ENCODE measurements at places on chromosomes 2 and 18. TPM values are rescaled to one million over a fixed set of nuclear protein-coding genes. Genes with fewer than 3 reads are reported as not detected.

GRCh38 chr2:127069003-127069402, 38.0 kb downstream of the BIN1 start:
- H3K27me3 ChIP-seq = no peaks in the 10 kb centered on the region
- H3K27ac ChIP-seq = no peak overlapping the region
- H3K4me3 ChIP-seq = no peak overlapping the region
- peaks cover 33% of the 10 kb centered on the region for H3K4me1 ChIP-seq
- no peaks in the 10 kb centered on the region for H3K36me3 ChIP-seq

GRCh38 chr2:96203130-96204028, 5.2 kb downstream of the STARD7 start:
- no peak for DNase-seq
- H3K36me3 ChIP-seq = no peaks in the 10 kb centered on the region
- H3K4me1 ChIP-seq = peaks cover 86% of the 10 kb centered on the region
- H3K27me3 ChIP-seq = no peaks in the 10 kb centered on the region
- H3K4me3 ChIP-seq = no peak overlapping the region
- peak overlapping the region; percentile 74 for H3K27ac ChIP-seq

The ZC3H6 gene
- 16.9 TPM for total RNA-seq

The AP1S3 gene
- 3.5 TPM for total RNA-seq

- H3K27me3 ChIP-seq = no peaks in the 10 kb centered on the region
- H3K4me3 ChIP-seq = no peak overlapping the region
- no peak overlapping the region for H3K27ac ChIP-seq
- DNase-seq = no peak
These were observed 186.5 kb upstream of the ID2 start for GRCh38 chr2:8495189-8495989.

DNA sequence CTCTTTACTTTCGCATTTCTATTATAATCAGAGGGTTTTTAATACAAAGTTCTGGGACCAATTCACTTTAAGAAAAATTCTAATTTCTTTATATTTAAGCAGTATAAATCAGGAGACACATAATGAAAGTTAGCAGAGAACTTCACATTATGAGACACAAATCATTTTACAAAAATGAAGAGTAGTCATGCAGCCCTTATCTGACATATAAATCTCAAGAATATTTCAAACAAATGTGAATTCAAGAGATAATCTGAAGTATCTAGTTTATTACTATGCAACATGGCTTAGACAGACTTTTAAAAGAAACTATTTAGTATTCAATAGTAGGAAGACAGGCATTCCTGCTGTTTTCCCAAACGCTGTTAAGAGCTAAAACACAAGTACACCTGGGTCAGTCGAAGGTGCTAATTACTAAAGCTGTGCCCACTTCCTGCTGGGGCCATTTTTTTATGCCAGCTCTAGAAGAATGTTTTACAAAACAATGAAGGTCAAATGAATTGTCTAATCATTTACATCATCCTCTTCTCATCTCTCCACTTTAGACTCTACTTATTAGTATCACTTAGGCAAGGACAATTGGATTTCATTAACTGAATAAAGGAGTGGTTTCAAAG, 40.2 kb downstream of the CWC22 start:
- H3K36me3 ChIP-seq = peaks cover 40% of the 10 kb centered on the region
- H3K4me1 ChIP-seq = no peaks in the 10 kb centered on the region
- H3K4me3 ChIP-seq = no peak overlapping the region

DNA sequence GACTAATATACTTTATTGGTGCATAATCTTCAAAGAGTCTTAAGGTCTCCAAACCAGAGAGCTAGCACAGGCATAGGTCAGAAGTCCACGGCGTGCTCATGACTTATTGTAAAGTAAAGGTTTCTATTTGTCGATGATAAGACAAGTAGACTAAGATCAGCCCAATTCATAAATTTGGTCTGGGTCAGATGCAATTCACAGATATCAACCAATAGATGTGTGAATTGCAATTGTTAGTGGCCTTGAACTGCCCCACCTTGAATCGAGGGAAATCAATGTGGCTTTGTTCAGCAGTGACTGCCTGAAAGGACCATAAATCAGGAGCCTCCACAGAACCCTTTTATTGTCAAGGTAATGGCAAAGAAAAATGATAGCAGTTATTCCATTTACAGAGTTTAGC, 39.1 kb upstream of the CPS1 start:
- no peaks in the 10 kb centered on the region for H3K4me1 ChIP-seq
- no peaks in the 10 kb centered on the region for H3K27me3 ChIP-seq
- H3K27ac ChIP-seq = no peak overlapping the region
- H3K4me3 ChIP-seq = no peak overlapping the region

The AMER3 gene
- not detected for total RNA-seq

DNA sequence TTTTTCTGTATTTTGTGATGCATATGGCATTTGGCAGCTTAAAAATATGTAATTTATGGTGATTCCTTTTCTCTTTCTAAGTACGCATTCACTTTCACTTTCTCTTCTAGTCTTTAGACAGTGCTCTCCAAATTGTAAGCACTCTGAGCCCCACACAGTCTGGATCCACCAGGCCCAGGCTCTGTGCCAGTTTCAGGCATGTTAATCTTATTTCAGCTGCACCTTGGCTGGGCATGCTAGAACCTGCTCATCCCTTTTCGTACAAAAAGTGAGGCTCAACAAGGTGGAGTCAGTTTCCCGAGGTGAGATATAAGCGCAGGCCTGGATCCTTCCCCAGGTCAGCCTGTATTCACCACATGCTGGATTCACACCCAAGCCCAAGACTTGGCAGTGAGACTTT, 203.9 kb downstream of the MTX2 start:
- peak overlapping the region; percentile 7 for H3K4me3 ChIP-seq
- no peak for DNase-seq
- no peaks in the 10 kb centered on the region for H3K27me3 ChIP-seq
- no peaks in the 10 kb centered on the region for H3K4me1 ChIP-seq
- H3K36me3 ChIP-seq = no peaks in the 10 kb centered on the region
- H3K27ac ChIP-seq = no peak overlapping the region

DNA sequence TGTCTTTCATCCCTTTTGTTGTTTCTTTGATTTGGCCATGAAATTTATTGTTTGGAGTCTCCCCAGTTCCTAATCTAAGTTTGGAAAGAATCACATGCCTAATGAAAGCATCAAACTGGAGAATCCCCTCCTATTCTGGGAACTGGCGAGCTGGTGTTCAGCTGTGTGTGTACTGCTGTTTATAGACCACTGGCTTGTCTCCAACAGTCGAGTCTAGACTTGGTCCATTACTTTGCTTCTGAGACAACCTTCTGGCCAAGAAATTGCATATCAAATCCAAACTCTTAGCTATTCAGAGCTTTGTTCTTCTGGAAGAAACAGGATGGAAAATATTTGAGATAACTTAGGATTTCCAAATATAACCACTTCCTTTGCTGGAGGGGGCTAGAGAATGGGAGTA, 111.5 kb upstream of the THSD7B start:
- no peaks in the 10 kb centered on the region for H3K27me3 ChIP-seq
- no peak for DNase-seq
- H3K36me3 ChIP-seq = no peaks in the 10 kb centered on the region
- H3K27ac ChIP-seq = no peak overlapping the region

DNA sequence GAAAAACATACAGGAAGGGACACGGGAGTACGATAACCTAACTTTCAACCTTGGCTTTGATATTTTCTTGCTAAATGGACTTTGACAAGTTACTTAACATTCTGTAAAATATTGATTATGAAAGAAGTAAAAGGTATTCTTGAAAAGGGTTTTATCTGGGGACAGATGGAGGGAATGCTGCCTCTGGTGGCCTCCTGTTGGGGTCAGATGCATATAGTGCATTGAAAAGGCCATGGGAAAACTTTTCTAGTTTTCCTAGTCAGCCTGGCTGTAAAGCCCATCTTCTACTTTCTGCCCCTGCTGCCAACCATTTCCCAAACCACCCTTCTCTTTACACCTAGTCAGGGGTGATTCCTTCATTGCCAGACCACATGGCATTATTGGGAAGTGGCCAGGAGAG, 22.2 kb upstream of the MSTN start:
- no peak overlapping the region for H3K4me3 ChIP-seq
- no peak for DNase-seq
- H3K27me3 ChIP-seq = no peaks in the 10 kb centered on the region
- no peaks in the 10 kb centered on the region for H3K4me1 ChIP-seq

The CABLES1 gene
- 6.9 TPM for total RNA-seq

GRCh38 chr18:48122376-48122775, 191.9 kb upstream of the SMAD2 start:
- no peak overlapping the region for H3K27ac ChIP-seq
- H3K4me1 ChIP-seq = no peaks in the 10 kb centered on the region
- H3K27me3 ChIP-seq = no peaks in the 10 kb centered on the region
- no peak for DNase-seq
- H3K4me3 ChIP-seq = no peak overlapping the region

The TXNDC2 gene
- total RNA-seq = not detected

The CAPN14 gene
- 0.22 TPM for total RNA-seq

The CHRNA1 gene
- not detected for total RNA-seq

The NOSTRIN gene
- total RNA-seq = 34.3 TPM

DNA sequence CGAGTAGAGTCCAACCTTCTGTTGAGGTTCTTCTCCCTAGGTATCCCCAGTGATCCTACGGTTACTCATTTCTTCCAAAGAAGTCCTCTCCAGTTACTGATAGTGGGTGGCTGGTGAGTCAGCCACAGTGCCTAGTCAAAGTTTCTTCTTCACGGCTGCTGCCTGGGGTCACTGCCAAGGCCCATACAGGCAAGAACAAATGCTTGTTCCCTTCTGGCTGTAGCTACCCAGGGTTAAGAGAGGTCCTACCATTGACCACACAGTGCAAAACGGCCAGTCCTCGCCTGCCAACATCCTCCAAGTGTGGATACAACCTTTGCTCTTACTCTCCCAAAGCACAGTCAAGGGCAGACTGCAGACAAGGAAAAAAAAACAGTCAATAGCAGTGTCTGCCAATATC, 2.9 kb upstream of the PTPN4 start:
- peak; percentile 81 for DNase-seq
- H3K27me3 ChIP-seq = no peaks in the 10 kb centered on the region
- H3K4me3 ChIP-seq = no peak overlapping the region
- peaks cover 26% of the 10 kb centered on the region for H3K4me1 ChIP-seq
- H3K27ac ChIP-seq = peak overlapping the region; percentile 16

Data from right atrium auricular region (tissue), 2 donors.